ENCODE measurements at places on chromosomes 3 and 15.

DNA sequence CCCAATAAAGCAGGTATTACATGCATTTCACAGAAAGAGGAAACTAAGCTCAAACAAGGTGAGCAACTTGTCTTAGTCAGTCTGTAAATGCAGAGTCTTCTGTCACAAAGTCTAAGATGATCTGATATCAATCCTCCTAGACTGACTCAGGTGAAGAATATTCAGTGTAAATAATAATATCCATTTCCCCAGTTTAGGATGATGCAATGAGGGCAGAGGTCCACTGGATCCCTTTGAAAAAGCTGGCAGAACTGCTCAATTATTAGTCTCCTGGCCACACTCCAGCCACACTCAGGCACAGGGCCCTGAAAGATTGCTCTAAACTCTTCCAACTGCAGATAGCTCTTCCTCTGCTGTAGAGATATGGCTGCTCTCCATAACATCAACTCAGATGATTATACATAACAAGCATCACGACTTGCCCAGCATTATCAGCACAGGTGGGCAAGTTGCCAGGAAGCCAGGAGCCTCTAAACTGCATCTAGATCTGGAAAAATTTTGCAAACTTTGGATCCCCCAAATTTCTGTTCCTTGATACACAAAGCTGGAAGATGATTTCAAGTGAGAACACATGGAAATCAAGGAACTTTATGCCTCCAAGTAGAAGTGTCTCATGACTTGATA lies 129.8 kb upstream of the CPNE4 start:
- DNase-seq: no peak

- no peak for DNase-seq
Measured at GRCh38 chr3:69322158-69322509, 63.8 kb downstream of the FRMD4B start.

DNA sequence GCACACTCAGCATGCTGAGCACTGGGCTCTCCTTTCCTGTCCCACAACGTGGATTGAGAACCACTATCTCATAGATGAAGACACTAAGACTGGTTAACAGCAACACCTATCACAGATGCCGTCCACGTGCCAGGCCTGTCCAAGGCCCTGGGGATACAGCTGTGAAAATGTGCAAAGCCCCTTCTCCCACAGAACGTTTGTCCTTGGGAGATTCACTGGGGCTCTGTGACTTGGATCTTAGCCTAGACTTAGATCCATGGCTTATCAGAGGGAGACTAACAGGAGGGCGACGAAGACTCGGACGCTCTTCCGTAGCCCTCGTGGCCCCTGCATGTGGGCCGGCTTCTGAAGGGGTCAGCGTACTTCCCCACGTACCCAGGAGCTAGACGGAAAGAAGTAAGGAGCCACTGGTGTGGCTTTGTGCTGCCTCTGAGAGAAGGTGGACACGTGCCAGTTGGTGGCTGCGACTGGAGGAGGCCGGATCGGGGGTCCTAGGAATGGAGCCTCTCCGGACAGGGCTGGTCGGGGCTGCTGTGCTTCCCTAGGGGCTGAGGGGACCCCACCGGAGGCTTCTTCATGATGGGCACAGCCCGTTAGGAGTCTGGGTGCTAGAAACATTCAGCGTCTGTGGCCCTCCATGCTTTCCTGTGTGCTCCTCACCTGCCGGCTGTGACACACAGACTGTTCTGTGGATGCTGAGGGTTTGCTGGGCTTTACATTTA lies 964 bp downstream of the NRROS start:
- no peak for DNase-seq

GRCh38 chr3:114408736-114409670 lies 115.2 kb downstream of the TIGIT start:
- no peak for DNase-seq

GRCh38 chr3:16767006-16767405 lies 117.7 kb upstream of the PLCL2 start:
- DNase-seq: no peak

GRCh38 chr15:33959844-33960548 lies 8.3 kb upstream of the CHRM5 start:
- no peak for DNase-seq

GRCh38 chr15:94674296-94674695 lies 442.9 kb downstream of the MCTP2 start:
- no peak for DNase-seq

DNA sequence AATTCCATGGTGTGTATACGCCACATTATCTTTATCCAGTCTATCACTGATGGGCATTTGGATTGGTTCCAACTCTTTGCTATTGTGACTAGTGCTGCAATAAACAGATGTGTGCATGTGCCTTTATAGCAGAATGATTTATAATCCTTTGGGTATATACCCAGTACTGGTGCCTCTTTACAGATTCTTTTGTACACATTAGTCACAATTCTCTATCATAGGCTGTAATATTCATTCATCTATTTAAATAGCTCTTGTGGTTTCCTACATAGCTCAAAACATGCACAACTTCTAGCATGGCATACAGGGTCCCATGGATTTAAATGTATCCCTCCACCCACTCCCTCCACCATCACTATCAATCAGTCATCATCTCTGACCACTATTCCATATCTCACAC lies 324.1 kb upstream of the CADM2 start:
- no peak for DNase-seq

DNA sequence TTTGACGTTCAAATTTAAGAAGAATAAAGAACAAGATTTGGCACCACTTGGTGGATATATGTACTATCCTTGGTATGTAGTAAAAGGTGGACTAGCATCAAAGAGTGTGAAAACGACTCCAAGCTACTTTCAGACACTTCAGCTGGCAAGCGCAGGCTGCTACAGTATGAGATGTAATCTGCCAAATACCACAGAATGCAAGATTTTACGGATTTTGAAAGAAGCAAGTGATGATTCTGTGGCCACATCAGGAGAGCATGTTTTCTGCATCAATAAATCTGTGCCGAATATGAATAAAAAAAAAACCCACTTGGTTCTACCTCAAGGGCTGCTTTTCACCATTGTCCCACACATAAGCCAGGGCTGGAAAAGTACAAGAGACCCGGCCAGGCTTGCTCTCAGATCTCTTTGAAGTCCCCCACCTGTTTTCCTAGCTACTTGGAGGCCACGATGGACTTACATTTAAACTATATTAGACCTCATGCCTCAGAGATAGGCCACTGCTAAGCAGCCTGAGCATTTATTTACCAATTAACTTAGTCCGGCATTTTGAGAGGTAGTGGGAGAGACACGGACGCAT lies 37.4 kb downstream of the MYO1E start:
- DNase-seq: no peak

DNA sequence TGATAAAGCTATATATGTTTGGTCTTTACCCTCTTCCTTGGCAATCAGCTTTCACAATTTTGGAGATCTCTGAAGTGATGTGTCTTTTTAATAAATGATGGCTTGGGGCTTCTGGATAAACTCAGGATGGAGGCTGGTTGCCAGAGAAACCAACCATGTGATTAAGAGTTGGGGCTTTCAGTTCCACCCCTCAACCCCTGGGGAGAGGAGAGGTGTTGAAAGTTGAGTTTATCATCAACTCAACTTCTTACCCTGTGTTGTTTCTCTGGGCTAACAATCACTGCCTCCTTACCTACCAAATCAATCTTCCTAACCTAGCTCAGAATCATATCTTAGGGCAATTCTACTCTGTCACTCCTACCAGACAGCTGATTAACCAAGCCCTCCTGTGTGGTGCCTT lies 735.8 kb downstream of the ZPLD1 start:
- DNase-seq: no peak

DNA sequence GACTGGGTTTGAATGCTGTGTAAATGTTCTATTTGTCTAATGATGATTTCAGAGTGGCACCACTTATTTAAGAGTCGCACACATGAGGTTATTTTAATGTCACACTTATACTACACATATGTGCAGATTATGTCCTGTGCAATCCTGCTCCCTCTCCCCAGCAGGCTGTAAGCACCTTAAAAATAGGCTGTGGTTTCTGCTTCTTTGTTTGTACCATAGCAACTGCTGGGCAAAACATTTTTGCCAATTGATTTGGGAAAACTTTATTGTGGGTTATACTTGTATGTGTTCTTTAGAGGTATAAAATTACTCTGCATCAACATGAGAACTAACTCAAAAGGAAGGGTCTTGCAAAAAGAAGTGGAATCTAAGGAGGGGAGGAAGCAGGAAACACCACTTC lies 318.5 kb downstream of the NTRK3 start:
- no peak for DNase-seq

GRCh38 chr3:57840473-57840872 lies 84.4 kb downstream of the SLMAP start:
- DNase-seq: no peak

- no peak for DNase-seq
Measured at GRCh38 chr15:36964626-36965025, 135.7 kb downstream of the MEIS2 start.

GRCh38 chr3:31704156-31704555 lies 171.4 kb downstream of the STT3B start:
- no peak for DNase-seq
